ENCODE measurements at places on chromosomes 1 and 21.

GRCh38 chr1:79617777-79618176, 611.2 kb upstream of the ADGRL4 start:
- H3K4me1 ChIP-seq = no peaks in the 10 kb centered on the region
- H3K4me3 ChIP-seq = no peak overlapping the region
- H3K27me3 ChIP-seq = no peaks in the 10 kb centered on the region
- no peak for DNase-seq
- H3K36me3 ChIP-seq = no peaks in the 10 kb centered on the region

DNA sequence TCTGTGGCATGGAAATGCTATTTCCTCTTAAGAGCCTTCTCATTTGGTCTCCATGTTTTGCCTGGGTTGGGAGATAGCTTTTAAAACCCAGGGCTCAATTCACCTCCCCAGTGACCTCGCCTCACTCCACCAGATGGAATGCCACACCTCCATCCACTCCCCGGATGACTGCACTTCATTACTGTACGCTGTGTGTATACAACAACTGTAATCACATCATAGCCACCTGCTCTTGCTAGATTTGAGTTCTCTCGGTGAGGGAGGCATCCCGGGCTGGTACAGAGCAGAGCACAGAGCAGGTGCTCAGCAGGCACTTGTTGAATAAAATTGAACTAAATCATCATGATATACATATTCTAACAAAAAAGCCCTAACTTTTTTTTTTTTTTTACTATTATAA, 26.0 kb downstream of the SDE2 start:
- H3K4me3 ChIP-seq = no peak overlapping the region
- no peak overlapping the region for H3K27ac ChIP-seq
- H3K27me3 ChIP-seq = no peaks in the 10 kb centered on the region
- no peaks in the 10 kb centered on the region for H3K36me3 ChIP-seq

DNA sequence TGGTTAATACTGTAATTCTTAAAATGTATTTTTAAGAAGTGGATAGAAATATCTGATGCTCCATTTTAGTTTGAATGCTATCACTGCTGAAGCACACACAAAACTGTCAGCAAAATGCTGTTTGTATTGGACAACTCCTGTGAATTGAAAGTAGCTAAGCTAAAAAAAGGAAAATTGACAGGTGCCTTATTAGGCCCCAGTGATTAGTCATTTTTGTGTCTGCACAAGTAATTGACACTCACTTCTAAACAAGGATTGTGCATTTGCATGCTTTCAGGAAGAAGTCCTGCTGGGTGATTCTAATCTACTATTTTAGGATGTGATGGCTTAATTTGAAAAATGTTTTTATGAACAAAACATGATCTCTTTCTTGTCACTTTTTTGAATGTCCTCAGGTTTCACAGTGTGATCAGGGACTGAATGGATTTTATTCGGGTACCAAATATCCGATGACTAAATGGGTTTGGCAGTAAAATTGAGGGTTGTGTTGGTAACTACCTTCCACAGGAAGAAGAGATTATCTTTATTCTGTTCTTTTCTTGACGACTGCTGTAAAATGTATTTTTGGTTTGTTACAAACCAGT, 13.0 kb upstream of the MAP3K7CL start:
- H3K4me3 ChIP-seq = no peak overlapping the region
- H3K4me1 ChIP-seq = no peaks in the 10 kb centered on the region
- no peak overlapping the region for H3K27ac ChIP-seq
- H3K36me3 ChIP-seq = no peaks in the 10 kb centered on the region
- DNase-seq = no peak

- H3K36me3 ChIP-seq = no peaks in the 10 kb centered on the region
- no peak for DNase-seq
- peaks cover 7% of the 10 kb centered on the region for H3K4me1 ChIP-seq
- H3K27me3 ChIP-seq = peaks cover 31% of the 10 kb centered on the region
- no peak overlapping the region for H3K27ac ChIP-seq
- H3K4me3 ChIP-seq = no peak overlapping the region
Observed at GRCh38 chr1:230427981-230428380, 1.8 kb upstream of the PGBD5 start.

DNA sequence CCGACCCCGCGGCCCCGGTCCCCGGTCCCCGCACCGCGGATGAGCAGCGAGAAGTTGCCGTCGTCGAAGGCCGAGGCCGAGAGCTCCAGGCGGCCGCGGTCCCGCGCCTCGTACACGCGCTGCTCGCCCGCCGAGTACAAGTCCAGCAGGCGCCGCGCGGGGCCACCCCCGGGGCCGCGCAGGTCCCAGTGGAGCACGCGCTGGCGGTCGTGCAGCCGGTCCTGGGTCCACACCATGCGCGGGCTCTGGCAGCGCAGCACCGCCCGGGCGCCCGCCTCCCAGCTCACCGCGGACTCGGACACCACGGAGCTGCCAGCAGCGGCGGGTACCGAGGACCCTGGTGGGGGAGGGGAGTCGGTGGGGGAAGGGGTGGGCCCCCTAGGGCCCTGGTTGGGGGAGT, 2.9 kb downstream of the MXRA8 start:
- DNase-seq = no peak
- no peak overlapping the region for H3K27ac ChIP-seq
- H3K4me1 ChIP-seq = peaks cover 26% of the 10 kb centered on the region
- no peaks in the 10 kb centered on the region for H3K36me3 ChIP-seq

GRCh38 chr21:14988760-14989159, 76.0 kb downstream of the NRIP1 start:
- no peaks in the 10 kb centered on the region for H3K27me3 ChIP-seq
- no peaks in the 10 kb centered on the region for H3K36me3 ChIP-seq
- no peak overlapping the region for H3K4me3 ChIP-seq
- no peak overlapping the region for H3K27ac ChIP-seq

GRCh38 chr1:183238071-183238470, 52.0 kb downstream of the LAMC2 start:
- no peaks in the 10 kb centered on the region for H3K27me3 ChIP-seq
- H3K36me3 ChIP-seq = no peaks in the 10 kb centered on the region
- no peak overlapping the region for H3K27ac ChIP-seq
- no peak overlapping the region for H3K4me3 ChIP-seq
- no peaks in the 10 kb centered on the region for H3K4me1 ChIP-seq
- DNase-seq = no peak

DNA sequence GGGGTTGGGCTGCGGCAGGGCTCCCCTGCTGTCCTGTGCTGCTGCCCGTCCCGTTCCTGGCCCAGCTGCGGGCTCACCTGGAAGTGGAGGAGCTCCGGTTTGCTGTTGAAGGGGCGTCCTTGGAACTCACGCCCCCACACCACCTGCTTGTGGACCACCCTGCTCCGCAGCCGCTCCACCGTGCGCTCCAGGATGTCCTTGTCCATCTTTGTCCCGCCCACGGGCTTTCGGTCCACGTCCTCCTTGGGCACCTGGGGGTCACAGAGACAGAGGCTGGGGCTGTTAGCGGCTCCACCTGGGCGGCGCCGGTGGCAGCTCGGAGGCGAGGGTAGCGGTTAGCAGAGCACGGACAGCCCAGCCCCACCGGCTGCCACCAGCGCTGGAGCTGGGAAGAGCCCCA, 38.8 kb downstream of the CFAP74 start:
- H3K27ac ChIP-seq = no peak overlapping the region
- H3K27me3 ChIP-seq = peaks cover 6% of the 10 kb centered on the region
- H3K4me3 ChIP-seq = no peak overlapping the region
- DNase-seq = no peak
- no peaks in the 10 kb centered on the region for H3K4me1 ChIP-seq
- H3K36me3 ChIP-seq = no peaks in the 10 kb centered on the region

DNA sequence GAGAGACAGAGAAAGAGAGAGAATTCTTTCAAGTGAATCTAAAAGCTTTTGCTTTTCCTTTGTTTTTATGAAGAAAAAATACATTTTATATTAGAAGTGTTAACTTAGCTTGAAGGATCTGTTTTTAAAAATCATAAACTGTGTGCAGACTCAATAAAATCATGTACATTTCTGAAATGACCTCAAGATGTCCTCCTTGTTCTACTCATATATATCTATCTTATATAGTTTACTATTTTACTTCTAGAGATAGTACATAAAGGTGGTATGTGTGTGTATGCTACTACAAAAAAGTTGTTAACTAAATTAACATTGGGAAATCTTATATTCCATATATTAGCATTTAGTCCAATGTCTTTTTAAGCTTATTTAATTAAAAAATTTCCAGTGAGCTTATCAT, 117.6 kb downstream of the PTPRC start:
- no peaks in the 10 kb centered on the region for H3K4me1 ChIP-seq
- peaks cover 48% of the 10 kb centered on the region for H3K36me3 ChIP-seq
- H3K27me3 ChIP-seq = no peaks in the 10 kb centered on the region
- no peak for DNase-seq
- no peak overlapping the region for H3K4me3 ChIP-seq

- no peaks in the 10 kb centered on the region for H3K36me3 ChIP-seq
- no peaks in the 10 kb centered on the region for H3K4me1 ChIP-seq
Observed at GRCh38 chr1:50599546-50599945, 176.3 kb upstream of the DMRTA2 start.

DNA sequence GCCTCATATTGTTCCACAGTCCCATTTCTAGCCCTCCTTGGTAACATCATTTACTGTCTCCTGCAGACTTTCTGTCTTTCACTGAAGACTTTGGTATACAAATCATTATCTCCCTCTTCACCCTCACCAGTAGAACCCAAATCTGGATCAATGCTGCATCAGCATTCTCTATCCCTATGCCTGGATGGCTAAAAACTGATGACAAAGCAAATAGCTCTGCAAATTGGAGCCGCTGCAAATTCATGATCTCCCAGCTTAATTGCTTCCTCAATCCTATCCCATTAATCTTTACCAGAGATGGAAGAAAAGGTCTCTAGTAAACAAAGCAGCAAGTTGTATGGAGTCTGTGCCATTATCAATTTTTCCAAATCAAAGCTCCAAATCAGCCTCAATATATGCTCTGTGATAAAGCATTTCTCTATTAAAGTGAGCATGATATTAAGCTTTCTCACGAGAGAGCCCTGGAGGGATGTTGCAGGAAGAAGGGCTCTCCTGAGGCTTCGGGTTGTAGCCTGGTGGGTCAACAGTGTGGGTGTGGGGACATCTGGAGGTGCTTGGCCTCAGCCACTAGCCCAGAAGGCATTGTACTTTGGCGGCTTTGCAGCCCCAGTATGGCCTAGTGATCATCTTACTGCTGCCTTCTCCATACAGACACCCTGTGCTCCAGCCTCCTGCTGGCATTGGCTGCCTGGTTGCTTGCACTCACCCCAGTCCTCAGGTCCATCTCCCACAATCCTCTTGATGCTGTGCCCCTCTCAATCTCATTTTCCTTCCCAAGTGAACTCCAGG, 46.2 kb upstream of the COL24A1 start:
- H3K4me3 ChIP-seq = no peak overlapping the region
- no peak for DNase-seq
- H3K4me1 ChIP-seq = no peaks in the 10 kb centered on the region
- no peaks in the 10 kb centered on the region for H3K27me3 ChIP-seq
- H3K27ac ChIP-seq = no peak overlapping the region

DNA sequence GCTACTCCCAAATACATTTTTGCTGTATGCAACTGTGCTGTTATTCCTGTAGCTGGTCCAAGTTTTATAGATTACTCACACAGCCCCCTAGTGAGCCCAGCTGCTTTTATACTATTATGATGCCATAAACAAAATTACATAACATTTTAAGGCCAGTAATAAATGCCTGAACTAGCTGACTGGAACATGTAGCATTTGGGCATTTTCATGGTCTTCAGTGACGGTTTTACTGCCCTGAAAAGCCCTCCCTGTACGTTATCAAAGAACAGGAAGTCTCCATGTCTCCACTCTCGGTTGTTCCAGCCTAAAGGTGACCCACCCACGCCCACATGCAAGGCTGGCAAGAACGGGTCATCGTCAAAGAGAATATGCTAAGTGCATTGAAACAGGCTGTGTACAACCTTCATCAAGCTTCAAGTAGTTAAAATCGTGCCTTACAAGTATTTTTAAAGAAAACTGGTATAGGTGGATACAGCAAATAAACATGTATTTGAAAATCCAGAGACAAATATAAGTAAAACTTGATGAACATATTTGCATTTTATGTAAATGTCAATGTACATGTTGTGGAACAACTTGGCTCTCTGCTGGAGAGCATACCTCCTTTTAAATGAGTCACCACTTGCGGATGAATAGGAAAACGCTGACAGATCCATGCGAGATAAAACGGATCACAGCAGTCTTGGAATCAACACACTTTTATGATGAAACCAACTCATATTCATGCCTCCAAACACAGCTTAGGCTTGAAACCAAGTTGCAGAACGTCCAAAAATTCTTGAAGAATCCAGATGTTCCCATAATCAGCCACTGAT, 520.5 kb downstream of the SMYD3 start:
- DNase-seq = no peak
- H3K36me3 ChIP-seq = no peaks in the 10 kb centered on the region
- no peaks in the 10 kb centered on the region for H3K4me1 ChIP-seq
- no peak overlapping the region for H3K27ac ChIP-seq

DNA sequence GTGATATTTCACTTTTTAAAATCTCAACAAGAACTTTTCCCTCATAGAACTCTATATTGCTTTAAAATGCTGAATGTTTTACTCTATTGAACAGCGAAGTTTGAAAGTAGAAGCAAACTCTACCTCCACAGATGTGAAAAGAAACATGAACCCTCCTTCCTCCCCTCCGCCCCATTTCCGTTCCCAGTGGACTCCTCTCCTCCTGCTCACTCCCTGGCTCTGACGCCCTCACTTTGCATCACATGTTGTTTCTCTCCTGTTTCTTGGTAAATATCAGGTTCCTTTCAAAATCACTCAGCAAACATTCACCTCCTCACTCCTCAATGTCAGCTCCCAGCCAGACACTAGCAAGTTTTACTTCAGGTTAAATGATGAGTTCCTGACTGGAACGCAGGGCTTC, 34.6 kb downstream of the KCNH1 start:
- no peak overlapping the region for H3K4me3 ChIP-seq
- H3K27me3 ChIP-seq = no peaks in the 10 kb centered on the region
- H3K27ac ChIP-seq = no peak overlapping the region
- H3K36me3 ChIP-seq = no peaks in the 10 kb centered on the region
- no peak for DNase-seq

DNA sequence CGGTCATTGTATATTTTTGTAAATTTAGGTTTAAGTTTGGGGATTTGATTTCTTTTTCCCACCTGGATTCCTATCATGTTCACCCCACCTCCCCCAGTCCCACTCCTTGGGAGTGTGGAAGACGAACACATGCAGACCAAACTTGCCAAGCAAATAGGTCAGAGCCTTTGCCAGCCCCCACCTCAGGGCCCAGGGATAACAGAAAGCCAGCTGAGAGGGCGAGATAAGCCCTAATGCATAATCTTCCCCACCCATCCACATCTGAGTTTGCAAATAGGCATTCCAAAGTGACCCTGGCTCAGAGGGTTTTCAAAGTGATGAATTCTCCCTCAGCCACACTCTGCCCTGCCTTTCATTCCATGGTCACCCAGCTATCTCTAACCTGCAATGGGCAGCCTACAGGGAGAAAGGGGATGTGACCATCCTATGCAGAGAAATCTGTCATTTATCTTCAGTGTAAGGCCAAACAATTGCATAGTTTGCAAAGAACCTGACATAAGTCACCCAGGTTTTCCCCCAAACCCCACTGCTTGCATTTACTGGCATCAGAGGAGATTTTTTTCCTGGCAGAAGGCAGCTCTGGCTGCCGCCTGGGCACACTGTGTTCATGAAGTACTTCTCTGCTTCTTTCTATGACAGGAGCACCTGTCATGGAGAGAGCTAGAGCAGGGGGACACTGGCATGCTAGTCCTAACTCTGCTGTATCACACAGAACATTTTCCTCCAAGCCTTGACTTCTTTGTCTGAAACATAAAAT, 69.0 kb upstream of the NFIA start:
- H3K4me3 ChIP-seq = no peak overlapping the region
- DNase-seq = no peak
- H3K4me1 ChIP-seq = no peaks in the 10 kb centered on the region
- no peak overlapping the region for H3K27ac ChIP-seq
- H3K27me3 ChIP-seq = no peaks in the 10 kb centered on the region
